ENCODE measurements at places on chromosomes 12 and 14.

DNA sequence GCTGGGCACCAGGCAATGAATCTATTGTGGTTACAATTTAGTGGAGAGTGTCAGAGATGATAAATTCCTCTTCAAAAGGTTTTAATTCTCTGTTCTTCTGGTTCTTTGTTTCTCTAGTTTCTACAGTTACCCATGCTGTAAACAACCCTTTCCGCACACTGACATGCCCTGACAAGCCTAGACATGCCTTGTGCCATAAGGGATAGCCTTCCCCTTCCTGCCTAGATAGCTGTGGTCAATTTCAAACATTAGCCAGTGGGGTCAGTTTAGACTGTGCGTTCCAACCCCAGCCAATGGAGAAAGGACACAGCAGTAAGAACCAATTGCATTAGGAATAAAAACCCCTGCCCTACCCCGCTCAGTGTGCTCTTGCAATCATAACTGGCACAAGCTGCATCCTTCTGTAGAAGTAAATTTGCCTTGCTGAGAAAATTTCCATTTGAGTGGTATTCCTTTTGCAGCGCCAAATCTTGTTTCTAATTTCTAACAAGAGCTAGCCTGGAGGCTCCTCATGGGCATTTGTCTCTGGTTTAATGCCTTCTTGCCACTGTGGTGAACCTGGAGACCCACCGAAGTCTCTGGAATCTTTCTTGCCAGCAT, 6.4 kb downstream of the EDDM3A start:
- DNase-seq = no peak

DNA sequence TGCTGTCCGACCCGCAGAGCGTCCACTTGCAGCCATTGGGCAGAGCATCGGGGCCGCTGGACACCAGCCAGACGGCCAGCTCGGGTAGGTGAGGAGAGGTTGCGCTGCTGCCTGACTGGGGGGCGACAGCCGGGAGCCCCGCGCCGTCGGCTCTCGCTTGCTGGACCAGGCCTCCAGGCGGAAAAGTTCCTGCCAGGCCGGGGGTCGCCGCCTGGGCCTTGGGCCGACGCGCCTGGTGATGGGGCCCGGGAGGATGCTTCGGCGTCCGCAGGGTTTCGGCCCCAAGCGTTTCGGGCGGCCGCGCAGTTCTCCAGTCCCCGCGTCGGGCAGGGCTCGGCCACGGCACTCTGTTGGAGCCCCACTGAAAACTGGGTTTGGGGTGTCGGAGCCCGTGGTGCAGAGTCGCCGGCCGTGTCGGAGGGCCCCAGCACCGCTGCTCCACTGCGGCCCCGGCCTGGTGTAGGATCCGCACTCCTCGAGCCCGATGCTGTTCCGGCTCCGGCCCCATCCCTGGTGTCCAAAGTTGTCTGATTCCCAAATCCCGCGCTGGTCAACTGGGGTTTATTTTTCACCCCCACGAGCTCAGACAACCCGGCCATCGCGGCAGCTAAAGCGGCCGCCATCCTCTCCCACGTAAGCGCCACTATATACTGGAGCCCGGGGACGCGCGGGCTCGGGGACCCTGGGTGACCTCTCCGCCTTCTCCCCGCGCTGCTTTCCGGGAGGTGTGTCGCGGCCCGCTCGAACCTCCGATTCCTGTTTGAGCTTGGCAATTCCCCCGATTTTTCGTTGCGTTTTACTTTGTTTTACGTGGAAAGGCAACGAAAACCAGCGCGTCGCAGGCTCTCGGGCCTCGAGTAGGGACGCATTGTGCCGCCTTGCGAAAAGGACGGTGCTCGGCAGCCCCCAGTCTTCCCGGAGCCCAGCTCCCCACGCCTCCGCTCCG, 872 bp downstream of the VSX2 start:
- DNase-seq = no peak

DNA sequence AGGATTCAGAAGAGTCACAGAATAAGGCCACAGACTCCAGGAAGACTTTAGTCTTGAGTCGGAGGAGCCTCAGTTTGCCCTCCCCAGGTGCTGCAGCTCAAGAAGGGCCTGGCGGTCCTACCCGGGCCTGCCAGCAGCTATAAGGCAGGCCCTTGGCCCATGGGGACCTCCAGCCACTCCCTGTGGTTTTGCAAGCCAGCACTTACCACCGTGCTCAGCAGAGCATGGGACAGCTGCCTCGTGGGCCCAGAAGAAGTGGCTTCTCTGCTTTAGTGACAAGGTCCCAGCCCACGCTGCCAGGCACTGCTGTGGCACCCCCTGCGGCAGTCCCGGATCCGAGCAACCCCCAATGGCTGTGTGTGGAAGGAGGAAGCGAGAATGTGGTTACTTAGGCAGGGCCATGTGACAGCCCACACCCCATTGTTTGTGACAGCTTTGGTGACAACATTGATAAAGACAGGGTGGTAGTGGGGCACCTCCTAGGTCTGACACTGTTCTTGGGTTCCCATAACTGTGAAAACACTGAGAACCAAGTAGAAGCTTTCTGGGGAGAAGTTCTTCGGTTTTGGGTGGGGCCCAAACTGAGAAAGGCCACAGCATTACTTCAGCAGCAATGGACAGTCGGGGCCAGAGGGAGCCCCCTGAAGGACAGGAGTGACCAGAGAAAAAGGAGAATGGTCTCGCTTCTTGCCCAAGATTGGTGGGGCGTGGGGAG, at the start of gene SELPLG:
Gene SELPLG, minus strand, starts transcription at position 361 of the 715 bp plus-strand sequence. CDS start 9,587 bp downstream, outside the sequence.
- peak; percentile 53 for DNase-seq

- DNase-seq = no peak
Measured at GRCh38 chr14:105098316-105098715, 33.1 kb upstream of the GPR132 start.

DNA sequence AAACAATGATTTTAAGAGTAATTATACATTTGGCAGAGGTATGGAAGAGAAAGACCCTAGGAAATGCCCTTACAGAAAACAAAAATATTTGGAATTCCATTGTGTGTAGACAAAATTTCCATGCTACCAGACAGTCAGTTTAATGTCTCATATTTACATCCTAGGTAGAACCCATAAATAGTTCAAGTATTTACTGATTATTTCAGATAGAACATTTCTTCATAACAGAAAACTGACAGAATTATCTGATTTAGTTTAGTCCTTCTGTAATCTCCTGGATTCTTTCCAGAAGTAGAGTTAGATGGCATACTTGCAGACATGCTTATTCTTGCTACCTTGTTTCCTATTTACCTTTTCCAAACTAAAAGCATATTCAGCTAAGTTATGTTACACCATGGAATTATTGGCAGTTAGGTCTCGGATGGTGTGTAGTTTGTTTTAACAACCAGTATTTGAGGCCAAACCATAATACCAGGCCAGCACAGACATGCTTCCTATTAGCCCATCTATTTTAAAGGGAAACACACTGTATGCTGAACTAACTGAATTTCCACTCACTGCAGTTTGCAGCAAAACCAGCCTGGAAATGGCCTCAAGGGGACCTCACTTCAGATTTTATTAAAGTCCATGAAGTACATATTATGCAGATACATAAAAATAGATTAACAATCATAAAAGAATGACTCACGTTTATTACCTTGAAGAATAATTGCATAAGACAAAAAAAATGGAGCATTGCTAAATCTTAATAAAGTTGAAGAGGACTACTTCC, 126.6 kb upstream of the LRIG3 start:
- DNase-seq = no peak

DNA sequence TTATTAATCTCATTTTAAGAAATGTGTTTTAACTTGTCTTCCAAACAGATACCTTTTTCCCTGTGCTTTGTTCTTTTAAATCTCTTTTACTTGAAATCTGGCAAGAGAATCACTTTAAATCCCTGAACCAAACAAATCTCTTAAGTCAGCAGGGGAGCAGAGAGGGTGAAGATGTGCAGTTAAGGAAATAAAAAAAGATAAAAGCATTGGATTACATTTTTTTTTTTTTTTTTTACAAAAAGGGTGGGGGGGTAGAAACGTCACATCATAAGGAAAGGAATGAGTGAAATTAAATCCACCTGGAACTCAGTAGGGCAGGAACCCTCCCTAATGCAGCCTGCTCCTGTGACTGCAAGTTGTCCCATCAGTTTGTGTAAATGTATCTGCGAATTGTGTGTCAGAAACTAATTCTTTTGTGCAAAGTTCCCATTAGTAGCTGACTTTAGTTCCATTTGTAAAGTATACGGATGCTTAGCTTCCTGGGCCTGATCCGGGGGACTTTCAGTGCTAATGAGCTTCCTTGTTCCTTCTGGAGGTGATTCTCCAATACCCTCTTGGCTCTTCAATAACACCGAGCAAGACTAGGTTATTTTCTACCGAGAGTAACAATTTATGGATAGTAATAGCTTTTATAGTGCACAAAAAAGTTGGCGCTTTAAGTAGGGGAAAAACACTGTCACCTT, 1.5 kb downstream of the TTC6 start:
- no peak for DNase-seq

DNA sequence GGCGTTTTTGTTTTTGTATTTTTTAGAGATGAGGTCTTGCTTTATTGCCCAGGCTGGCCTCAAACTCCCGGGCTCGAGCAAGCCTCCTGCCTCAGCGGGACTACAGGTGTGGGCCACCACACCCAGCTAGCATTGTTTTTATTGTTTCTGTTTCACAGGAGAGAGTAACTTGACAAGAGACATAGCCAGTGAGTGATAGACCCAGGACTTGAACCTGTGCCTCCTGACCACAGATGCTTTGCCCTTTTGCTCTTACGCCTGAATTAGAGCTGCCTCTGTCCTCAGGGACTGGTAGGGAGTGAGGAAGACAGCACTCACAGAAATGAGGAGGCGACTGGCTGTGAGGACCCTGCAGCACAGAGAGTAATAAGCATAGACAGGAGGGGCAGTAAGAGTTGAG, 2.3 kb downstream of the EVL start:
- DNase-seq = no peak

Data from stimulated activated CD4-positive, alpha-beta T cell treated with anti-CD3 and anti-CD28 coated beads, TNF-alpha, amount 100 ng/mL, for 1 hour (primary cell).